CD4-positive, alpha-beta T cell treated with Interleukin-4 for 4 hours (primary cell): ENCODE measurements at places on chromosomes 4 and X.

DNA sequence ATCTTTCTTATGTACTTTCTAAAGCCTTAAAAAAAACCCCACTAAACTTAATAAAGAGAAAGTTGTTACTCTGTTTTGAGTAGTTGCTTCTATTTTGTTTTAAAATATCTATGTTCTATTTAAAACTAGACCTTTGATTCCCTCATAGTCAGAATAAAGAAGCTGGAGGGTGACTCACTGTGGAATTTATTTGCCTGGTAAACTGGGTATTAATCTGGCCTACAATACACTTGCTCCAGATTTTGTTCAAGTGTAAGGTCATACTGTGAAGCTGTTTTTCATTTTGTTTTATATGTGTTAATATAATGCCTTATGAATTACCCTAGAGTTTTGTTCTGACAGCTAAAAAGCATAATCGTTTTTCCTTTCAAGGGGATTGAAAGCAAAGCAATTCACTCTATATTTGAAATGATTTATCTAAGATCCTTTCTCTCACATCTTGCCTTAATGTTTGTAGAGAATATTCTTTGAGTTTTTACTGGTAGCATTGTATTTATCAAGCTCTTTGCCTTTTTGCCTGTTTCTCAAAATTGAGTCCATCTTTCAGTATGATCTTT, 277.4 kb upstream of the PITX2 start:
- DNase-seq: no peak

GRCh38 chrX:18582910-18583493, 88.9 kb downstream of the RS1 start:
- no peak for DNase-seq

GRCh38 chr4:94466923-94467322, 15.2 kb downstream of the PDLIM5 start:
- no peak for DNase-seq

- no peak for DNase-seq
These were observed 354.5 kb downstream of the ARHGAP24 start for GRCh38 chr4:85829276-85830051.

DNA sequence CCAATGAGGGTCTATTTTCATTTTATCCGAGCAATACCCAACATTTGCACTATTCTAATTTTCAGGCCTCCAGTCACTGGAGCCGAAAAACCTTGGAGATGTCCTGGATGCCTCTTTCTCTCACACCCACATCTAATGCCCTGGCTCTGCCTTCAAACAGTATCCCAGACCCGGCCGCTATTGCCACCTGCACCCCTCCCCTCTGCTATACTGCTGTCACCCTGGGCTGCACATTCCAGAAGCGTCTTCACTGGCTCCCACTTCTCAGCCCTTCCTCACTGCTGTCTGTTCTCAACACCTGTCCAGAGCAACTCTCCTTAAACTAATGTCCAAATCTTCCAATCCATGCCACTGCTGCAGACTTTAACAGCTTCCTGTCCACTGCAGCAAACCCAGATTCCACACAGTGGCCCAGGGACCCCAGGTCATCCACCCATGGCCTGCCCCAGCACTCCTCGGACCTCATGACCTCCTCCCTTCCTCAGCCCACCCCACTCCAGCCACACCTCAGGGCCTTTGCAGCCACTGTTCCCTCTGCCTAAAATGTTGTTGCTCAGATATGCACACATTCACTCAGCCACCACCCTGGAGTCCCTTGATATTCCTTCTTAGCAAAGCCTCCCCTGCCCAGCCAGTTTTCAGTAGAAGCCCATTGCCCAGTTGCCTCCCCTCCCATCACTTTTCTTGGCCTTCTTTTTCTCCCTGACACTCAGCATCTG, 30.5 kb upstream of the PPP2R2C start:
- DNase-seq: no peak

GRCh38 chrX:154658957-154659356, 5.6 kb upstream of the CTAG2 start:
- no peak for DNase-seq

- DNase-seq: no peak
These were observed 356.0 kb downstream of the ADAM29 start for GRCh38 chr4:175273995-175274753.

- no peak for DNase-seq
These were observed 33.0 kb downstream of the FREM3 start for GRCh38 chr4:143667461-143667860.

DNA sequence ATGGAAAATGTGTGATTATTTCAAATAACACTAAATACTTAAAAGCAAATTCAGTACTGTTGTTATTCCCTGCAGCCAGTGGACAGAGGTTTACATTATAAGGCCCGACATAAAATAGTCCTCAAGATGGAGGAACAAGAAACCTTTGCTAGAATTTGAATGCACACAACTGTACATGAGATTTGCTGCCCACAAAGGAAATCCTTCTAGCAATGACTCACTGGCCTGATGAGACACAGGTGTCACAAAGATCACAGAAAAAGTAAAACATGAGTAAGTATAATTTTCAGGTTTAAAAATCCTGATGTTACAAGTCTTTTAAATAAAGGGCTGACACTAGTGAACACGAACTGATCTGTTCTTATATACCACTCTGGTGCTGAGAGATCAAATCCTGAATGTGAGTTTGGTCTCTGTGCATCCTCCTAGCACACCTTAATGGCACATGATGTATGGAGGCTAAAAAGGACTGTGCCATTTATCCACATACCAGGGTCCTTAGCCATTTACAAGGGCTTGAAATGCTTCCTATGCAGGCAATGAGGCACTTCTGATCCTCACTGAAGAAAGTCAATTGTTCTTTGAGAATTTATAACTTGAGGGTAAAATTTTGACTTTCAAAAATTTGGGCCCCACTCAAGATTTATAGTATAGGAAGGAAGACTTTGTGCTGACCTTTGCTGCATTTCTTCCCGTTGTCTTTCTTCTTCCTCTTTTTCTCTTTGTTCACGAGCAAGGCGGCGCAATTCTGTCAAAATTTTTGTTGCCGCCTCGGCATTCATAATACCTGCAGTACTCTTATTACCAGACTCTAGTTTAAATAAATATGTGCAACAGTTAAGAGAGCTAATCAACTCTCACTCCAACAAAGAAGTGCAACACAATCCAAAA, 23.0 kb downstream of the MAP7D3 start:
- DNase-seq: peak; percentile 54

- no peak for DNase-seq
These were observed 3.1 kb downstream of the BRWD3 start for GRCh38 chrX:80806557-80806956.

DNA sequence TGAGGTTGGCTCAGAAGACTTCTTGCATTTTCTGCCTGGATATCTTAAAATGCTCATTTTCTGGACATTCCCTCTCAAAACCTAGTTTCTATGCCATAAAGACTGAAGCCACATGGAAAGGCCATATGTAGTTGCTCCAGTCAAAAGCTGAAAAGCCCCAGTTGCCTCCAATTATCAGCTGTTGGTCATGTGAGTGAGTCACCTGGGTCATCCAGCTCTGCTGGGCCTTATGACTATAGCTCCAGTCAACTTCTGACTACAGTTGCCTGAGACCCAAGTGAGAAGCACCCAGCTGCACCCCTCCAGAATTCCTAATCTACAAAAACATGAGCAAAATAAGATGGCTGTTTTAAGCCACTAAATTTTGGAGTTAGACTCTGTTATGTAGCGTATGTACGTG, 41.9 kb downstream of the HELQ start:
- DNase-seq: no peak

- DNase-seq: no peak
These were observed 639.6 kb downstream of the MID1IP1 start for GRCh38 chrX:39440799-39441284.

- no peak for DNase-seq
These were observed 284.0 kb upstream of the FRG1 start for GRCh38 chr4:189656641-189657040.

GRCh38 chrX:13235930-13236329, 83.9 kb downstream of the ATXN3L start:
- no peak for DNase-seq

DNA sequence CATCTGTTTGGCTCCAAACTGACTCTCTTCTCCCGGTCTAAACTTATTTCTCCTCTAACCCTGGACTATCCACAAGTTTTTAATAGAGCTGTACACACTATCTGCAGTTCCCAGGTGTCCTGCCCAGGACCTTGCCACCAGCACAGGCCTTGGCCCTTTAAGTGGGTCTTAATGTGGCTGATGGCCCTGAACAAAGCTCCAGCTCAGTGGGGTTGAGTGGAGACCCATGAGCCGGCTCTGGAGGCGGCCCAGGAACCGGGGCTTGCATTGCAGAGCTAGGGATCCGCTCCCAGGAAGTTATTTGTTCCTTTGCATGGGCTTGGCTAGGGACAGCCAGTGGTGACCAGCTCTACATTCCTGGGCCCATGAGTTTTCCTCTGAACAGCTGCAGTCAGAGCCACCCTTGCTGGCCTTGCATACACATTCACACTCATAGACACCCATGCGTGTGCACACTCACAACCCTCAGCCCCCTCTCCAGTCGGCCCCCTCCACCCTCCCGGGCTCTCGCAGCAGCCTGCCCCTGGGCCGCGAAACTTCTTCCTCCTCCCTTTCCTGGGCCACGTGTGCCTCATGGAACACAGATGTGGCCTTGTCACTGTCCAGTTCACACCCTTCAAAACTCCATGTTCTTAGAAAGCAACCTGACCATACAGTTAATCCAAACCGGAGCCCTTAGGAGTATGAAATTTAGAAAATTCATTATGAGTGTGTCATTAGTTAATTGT, 58.2 kb downstream of the GPR143 start:
- DNase-seq: no peak

DNA sequence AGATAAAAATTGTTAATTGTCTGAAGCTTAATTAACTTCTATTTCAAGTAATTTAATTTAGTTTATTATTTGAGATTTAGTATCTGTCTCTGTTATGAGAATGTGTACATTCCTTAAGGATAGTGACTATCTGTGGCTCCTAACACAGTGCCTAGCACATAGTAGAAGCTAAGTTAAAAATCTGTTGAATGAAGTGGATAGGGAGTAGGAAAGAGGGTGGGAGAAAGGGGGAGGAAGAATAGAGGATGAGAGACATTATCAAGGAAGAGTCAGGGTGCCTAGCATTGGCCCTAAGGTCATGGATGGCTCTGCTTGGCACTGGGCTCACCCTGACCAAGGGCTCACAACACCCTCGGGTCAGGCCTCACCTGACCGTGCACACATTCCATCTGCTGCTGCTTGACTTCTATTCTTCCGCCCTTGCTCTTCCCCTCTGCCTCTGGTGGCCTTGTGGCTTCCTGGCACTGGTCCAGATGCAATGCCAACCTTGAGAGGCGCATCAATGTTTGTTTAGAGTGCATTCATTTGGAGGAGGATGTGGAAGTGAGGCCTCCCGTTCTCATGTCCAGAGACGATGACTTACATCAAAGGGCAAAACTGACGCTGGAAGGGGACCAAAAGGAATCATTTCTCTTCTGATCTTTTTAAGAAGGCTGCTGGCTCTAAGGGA, 42.3 kb downstream of the TRIM2 start:
- DNase-seq: no peak

DNA sequence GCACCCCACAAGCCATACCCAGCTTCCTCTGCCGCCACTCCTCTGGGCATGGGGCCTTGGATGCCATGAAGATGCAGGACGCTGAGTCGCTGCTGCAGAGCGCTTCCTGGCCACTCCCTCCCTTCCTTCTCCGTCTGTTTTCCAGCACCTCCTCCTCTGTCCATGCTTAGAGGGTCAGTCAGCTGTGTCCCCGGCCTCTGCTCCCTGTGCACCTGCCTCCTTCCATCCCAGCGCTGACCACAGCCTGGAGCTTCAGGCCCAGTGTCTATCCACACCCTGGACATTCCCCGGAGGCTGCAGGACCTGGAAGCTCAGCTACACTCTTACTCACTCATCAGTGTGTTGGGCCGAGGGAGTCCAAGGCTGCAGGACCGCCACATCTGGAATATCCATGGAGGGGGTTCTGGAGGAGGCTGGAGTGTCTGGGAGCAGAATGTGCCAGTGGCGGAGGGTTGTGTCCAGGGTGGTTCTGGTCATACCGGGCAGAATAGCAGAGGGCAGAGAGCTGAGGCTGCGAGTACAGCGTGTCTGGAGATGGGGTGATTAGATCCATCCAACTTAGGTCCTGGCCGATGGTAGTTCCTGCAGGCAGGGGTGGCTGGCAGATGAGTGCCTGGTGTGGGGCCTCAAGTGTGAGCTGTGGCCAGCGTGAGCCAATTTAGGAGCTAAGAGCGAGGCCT, 58.6 kb upstream of the ADRA2C start:
- DNase-seq: no peak

DNA sequence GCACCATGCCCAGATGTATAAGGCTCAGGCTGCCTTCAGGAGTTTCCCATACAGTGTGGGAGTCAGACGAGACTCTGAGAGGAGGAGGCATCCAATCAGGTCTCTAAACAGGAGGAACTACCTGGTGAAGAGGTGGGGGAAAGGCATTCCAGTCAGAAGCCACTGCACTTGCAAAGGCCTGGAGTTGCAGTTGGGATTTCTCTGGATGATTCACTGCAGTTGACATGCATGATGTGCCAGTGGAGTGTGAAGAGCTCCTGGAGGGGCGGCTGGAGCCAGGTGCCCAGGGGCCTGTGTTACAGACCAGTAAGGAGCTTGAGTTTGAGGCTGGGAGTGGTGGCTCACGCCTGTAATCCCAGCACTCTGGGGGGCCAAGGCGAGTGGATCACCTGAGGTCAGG, 339.1 kb downstream of the ARHGAP10 start:
- no peak for DNase-seq

DNA sequence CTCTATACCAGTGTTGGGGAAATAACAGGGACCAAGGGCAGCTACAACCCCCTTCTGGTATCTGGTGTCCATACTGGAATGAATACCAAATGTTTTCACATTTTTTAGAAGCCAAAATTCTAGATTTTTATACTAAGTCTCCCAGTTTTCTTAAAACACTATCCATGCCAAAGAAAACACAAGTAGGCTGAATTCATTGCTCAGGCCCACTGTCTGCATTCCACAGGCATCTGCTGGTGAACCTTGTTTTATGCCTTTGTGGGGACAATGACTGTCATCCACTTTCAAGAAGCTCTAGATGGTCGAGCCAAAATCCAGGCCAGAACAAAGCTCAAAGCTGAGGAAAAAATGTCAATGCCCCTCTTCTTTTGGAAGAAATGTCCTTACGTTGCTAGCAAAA, 213.4 kb upstream of the RASGEF1B start:
- DNase-seq: no peak

- no peak for DNase-seq
These were observed 9.3 kb downstream of the PGM2 start for GRCh38 chr4:37835806-37836205.
